ENCODE measurements at places on chromosomes 4 and X.

- DNase-seq = no peak
Observed at GRCh38 chrX:151039351-151039750, 56.2 kb downstream of the HMGB3 start.

GRCh38 chr4:100746141-100746739 is 228.4 kb upstream of the EMCN start:
- DNase-seq = no peak

- peak; percentile 33 for DNase-seq
Observed at GRCh38 chrX:151082077-151082948, 94.1 kb upstream of the GPR50 start.

GRCh38 chr4:5710961-5711478 is at the start of gene EVC:
TSS of gene EVC (plus strand) at chr4:5711201. CDS start at chr4:5711381, 180 bp downstream.
- DNase-seq = no peak

- DNase-seq = no peak
Observed at GRCh38 chrX:107736781-107737531, 38.6 kb downstream of the TSC22D3 start.

DNA sequence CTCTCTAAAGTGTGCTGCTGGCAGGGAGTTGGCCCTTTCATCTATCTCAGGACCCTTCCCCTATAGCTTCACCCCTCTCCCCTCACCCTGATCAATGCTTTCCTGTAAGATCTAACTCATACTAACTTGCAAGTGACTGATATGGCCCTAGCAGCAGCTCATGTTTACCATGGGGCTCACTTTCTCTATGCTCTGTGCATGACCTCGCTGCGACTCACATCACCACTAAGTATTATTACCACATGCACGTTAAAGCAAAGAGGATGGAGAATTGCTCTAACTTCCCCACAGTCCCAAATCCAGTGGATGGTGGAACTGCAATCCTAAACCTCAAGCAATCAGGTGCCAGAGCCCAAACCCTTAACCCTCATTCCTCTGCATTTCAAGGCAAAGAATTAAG is 626.6 kb downstream of the MID1IP1 start:
- no peak for DNase-seq

- DNase-seq = no peak
Observed at GRCh38 chrX:39201305-39201990, 400.2 kb downstream of the MID1IP1 start.

- no peak for DNase-seq
Observed at GRCh38 chr4:163548481-163549243, 54.2 kb downstream of the TMA16 start.

GRCh38 chrX:72396117-72396516 is 90.4 kb upstream of the CITED1 start:
- DNase-seq = no peak

DNA sequence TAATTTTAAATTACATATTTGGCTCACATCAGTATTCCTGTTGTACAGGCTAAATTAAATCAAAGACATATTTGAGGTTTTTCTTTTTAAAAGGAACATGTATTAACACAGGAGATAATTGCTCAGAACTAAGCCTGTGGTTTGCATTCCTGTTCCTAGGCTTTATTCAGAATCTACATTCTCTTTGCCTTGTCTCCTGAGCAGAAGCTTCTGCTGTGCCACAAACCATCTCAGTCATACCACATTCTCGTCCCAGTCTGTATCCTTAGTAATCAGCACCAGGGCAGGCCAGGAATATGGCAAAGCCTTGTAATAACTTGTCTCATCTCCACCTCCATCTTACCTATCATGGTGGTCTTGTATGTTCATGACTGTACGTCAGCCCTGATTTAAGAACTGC is 162.8 kb downstream of the ARHGAP24 start:
- DNase-seq = no peak

DNA sequence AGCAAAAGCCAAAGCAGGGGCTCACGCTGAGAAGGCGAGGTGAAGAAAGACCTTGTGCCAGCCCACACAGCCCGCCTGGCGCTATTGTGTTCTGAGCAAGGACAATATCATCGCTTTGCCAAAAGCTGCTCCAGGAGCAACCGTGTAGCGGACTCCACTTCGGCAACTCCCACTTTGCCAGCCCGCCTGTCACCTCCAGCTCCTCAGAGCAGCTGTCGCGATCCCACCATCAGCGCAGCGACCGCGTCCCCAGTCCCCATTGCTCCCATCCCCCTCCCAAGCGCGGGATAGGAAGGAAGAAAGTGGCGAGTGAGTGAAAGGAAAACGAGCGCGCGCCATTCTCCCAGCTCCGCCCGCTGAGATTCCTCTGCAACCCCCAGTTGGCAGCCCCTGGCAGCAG is 759 bp downstream of the ZC4H2 start:
- peak; percentile 15 for DNase-seq

DNA sequence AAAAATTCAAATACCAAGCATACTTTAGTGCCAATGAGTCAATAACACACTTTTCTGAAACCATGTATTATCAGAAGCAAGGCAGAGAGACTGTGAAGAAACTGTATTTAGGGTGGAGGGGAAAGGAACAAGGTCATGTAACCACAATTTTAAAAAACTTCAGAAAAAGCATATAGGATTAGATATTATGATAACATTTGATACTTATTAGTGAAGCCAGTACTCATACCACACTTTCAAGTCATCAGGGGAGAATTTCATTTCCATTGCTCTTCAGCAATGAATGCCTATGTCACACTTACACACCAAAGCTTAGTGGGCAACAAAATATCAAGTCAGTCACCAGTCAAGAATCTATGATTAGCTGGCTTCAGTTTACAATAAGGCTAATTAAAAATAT is 602.2 kb downstream of the IL15 start:
- DNase-seq = no peak

DNA sequence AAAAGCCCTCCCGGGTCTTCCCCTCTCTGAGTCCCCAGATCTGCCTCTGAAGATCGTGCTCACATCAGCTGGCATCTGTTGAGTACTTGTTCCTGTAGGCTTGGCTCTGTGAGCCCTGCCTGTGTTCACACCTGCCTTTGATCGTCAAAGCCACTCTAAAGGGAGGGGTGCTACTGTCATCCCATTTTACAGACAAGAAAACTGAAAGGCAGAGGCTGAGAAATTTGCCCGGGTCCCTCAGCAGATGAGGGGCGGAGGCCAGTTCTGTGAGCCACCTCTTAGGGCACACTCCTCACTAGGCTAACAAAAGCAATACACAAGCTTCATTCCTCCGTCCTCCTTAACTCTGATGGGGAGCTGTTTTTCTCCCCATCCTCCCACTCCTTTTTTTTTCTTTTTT is 655 bp downstream of the CYTL1 start:
- DNase-seq = no peak

DNA sequence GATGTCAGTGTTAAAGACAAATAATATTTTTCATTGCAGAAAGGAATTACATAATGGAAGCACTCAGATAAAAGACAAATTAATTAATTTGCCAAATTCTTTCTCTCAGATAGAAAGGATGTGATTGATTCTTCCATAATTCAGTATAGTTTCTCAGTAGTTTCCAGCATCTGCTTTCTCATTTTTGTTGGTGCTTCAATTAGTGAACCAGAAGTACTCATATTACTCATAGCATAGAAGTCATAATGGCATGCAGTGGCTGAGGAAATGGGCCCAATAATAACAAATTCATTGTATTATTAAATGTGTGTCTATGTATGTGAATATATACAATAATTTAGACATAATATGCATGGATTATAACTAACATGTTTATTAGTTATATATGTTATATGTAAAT is 393.3 kb upstream of the TRAM1L1 start:
- no peak for DNase-seq

DNA sequence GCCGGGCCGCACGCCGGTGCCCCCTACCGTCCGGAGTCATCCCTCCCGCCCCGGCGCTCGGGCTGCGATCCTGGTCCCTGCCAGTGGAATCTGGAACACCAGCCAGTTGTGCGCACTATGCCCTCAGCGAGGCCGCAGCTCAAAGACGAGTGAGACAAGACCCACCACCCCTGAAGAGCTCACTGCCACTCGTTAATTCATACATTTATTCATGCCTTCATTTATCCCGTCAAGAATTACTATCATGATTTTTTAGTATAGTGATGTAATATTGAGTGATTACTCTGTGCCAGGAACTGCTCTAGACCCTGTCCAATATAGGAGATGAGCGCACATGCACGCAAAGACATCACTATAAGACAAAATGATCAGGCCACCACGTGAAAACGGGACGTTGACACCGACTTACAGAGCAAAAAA is 247 bp upstream of the PPA2 start:
- DNase-seq = no peak

DNA sequence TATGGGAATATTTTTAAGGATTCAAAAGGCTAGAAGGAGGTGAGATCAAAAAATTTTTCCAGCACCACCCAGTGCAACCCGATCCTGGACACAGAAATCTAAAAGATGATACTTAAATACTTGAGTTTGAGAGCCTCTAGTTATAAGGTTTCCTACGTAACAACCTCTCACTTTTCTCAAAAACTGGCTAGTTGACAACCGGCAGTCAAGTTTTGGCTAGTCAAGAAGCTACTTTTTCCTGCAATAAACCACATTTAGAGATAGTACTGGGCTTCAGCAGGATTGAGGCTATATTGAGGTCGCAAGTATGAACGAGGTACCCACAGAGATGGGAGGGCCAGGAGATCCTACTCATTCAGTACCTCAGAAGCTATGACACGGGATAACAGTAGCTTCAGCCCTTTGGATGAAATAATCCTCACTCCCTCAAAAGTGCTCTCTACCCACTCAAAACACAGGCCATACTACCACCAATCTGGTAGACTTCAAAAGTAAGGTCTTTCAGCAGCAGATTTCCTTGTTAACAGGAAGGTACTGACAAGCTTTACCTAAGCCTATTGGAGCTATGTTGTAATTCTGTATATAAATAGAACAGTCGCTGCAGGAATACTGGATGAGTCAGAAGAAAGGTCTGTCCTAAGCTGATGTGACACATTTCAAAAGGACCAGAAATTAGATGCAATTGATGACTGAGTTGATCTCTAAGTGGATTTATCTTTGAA is 1.5 kb upstream of the TSPAN5 start:
- no peak for DNase-seq

DNA sequence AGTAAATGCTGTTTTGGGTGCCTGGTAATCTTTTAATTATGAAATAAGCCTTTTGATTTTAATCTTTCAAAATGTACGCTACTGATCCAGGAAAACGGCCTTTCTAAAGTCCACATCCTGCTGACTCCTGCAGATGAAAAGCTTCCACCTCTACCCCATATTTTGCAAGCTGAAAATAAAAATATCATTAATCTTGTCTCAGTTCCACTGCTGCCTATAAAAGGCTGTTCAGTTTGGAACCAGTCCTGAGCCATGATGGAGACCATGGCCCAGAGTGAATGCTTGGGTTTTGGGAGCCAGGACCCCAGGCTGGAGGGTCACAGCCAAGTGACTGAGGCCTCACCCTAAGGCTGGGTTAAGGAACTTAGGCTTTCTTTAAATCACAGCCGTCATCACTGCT is 110.8 kb downstream of the AFF1 start:
- DNase-seq = no peak
